Stimulated activated CD8-positive, alpha-beta memory T cell treated with anti-CD3 and anti-CD28 coated beads, Interleukin-4, amount 100 ng/mL, for 4 hours (primary cell): ENCODE measurements at places on chromosomes 13 and 19.

DNA sequence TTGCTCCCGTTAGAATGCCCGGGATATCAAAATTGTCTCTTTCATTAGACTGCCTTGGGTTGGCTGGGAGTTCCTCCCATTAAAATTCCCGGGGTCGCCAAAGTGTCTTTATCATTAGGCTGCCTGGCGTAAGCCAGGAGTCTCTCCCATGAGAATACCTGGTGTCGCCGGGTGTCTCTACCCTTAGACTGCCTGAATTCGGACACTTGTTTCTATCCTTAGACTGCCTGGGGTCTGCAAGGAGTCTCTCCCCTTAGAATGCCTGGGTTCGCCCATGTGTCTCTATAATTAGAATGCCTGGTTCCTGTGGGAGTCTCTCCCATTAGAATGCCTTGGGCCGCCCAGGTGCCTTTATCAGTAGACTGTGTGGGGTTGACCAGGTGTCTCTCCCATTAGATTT lies 1538.2 kb downstream of the UQCRFS1 start:
- DNase-seq = no peak

- DNase-seq = no peak
Observed at GRCh38 chr13:98180092-98180491, 3.0 kb upstream of the RNF113B start.

- DNase-seq = no peak
Observed at GRCh38 chr19:6014551-6015135, 36.7 kb upstream of the RANBP3 start.

DNA sequence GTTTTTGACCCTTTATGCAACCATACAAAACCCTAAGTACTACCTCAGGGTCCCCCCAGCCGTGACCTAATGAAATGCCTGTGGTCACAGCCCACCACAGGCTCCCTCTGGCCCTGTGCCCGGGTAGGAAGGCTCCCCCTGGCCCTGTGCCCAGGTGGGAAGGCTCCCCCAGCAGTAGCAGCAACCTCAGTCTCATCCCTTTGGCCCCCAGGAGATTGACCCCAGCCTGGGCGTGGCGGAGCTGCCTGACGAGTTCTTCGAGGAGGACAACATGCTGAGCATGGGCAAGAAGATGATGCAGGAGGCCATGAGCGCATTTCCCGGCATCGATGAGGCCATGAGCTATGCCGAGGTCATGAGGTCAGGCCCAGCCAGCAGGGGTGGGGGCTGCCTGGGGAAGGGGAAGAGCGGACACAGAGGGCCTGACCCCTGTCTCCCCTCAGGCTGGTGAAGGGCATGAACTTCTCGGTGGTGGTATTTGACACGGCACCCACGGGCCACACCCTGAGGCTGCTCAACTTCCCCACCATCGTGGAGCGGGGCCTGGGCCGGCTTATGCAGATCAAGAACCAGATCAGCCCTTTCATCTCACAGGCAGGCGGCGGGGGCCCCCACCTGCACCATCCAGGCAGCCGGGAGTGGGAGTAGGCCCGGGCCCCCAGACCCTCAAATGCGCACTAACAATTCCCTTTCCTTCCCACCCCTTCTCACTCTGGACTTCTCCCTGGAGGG lies 6.3 kb upstream of the BEST2 start:
- DNase-seq = no peak

DNA sequence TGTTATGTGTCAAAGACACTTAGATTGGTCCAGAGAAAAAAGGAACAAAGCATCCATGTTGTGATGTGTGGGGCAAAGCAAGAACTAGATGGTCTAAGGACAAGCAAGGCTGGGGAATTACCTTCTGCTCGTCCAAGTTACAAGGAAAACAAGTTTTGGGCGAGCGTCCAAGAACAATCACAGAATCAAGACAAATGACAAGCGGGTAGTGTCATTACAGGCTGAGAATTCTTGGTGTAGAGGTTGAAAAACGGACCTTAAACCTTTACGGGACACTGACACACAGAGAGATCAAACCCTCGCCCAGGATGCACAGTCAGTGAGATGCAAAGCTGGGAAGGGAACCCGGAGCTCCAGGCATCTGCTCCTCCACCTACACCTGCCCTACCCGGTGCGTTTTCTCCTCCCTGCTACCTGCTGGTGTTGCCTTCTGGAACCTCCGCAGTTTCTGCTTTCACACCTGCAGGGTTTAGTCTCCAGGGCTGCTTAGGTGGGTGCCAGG lies 515 bp upstream of the ZNF324B start:
- DNase-seq = no peak

- DNase-seq = no peak
Observed at GRCh38 chr13:53781941-53782340, 753.3 kb downstream of the OLFM4 start.

- no peak for DNase-seq
Observed at GRCh38 chr19:47716270-47716937, 3.2 kb downstream of the EHD2 start.

- no peak for DNase-seq
Observed at GRCh38 chr13:78227709-78228108, 309.1 kb upstream of the EDNRB start.

DNA sequence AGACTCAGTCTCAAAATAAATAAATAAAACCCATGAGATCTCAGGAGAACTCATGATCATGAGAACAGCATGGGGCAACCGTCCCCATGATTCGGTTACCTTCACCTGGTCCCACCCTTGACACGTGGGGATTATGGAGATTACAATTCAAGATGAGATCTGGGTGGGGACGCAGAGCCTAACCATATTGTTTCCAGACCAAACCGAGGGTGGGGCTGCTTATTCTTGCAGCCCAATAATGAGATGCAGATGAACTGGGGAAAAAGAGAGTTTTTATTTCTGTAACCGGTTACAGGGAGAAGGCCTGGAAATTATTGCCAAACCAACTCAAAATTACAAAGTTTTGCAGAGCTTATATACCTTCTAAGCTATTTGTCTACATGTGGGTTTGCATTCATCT lies 12.8 kb downstream of the TRAPPC2B start:
- DNase-seq = no peak

- DNase-seq = no peak
Observed at GRCh38 chr13:30121244-30121643, 186.1 kb downstream of the KATNAL1 start.

DNA sequence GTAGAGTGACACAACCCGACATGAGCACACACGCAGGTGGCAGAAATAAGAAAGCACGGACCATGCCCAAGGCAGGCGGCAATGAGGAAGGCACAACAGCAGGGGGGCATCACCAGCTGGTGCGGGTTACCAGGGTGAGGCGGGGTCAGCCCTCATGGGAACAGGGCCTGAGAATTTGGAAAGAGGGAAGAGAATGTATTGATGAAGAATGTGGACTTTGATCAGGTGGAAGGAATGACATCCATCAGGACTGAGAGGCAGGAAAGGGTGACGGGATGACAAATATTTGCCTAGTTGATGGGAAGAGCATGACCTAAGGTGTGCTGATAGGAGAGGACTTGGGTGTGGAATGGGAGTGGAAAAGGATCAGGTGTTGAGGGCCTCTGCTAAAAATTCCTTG lies 177.5 kb downstream of the ABCC4 start:
- DNase-seq = no peak

DNA sequence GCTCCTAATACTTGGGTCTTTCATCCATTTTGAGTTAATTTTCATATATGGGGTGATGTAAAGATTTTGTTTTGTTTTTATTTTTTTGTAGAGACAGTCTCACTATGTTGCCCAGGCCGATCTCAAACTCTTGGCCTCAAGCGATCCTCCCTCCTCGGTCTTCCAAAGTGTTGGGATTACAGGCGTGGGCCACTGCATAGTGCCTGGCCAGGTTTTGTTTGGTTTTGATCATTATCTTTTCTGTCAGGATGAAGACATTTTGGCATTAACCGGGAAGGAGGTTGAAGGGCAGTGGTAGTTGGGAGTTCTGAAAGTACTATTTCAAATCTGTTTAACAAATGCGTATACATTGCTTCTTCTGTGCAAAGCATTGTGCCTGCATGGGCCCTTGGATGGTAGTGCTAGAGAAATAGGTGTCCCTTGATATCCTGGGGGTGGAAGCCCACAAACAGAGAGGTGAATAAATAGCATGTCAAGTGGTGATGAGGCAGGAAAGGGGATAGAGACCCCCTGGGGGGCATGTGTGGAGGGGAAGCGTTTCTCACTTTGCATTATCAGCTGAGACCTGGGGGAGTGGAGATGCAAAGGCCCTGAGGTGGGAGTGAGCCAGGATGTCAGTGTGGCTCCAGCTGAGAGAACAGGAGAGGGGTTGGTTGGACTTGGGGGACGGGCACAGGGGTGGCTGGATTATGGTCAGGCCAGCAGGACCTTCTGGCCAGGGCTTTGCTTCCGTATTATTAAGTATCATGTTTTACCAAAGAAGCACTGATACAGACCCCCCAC lies 41.4 kb downstream of the GATAD2A start:
- DNase-seq = no peak

DNA sequence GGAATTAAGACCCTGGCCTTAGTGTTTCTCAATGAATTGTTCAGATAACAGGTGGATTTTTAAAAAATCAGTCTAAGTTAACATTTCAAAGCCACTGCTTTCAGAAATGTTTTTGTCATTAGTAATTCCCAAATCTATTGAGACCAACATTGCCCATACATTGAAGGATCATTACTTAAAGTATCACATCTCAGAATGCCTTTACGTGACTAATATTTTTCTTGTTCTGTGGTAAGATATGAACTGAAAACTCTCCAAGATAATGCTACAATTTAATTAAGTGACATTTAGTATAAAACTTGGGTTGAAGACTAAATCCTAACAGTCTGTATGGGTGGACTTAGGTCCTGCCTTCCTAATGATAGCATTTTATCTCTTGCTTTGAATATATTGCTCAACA lies 59.4 kb upstream of the POSTN start:
- DNase-seq = no peak

DNA sequence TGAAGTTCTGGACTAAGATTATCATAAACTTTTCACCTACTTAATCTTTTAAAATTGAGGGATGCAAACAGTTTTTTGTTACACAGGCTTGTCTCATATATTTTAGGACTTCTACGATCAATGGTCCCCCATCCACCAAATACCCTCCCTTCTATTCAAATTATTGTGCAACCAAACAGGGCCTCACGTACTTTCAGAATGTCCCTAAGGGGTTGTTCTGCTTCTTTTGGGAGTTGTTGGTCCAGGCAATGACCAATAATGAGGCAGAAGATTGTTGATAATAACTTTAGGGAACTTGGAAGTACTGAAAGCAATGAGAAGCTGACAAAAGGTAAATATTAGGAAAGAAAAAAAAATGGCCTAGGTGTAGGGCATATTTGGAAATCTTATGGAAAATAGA lies 2.9 kb downstream of the DNAJC15 start:
- DNase-seq = no peak

DNA sequence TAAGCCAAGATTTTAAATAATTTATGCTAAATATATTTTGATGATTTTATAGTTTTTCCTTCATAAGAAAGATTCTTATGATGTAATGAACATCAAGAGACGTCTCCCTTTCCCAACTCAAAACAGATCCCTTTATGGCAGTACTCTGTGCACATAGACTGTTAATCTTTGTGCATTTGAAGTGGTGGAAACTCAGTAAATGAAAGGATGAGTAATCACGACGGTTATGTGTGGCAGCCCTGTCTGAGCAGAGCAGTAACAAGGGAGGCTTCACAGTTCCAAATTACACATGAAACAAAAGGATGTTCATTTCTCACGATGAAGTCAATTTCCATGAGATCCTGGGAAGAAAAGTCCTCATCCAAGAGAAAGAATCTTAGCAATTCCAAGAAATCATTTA lies 498.1 kb downstream of the KLF5 start:
- no peak for DNase-seq

- no peak for DNase-seq
Observed at GRCh38 chr13:88068316-88068715, 397.1 kb downstream of the SLITRK5 start.

DNA sequence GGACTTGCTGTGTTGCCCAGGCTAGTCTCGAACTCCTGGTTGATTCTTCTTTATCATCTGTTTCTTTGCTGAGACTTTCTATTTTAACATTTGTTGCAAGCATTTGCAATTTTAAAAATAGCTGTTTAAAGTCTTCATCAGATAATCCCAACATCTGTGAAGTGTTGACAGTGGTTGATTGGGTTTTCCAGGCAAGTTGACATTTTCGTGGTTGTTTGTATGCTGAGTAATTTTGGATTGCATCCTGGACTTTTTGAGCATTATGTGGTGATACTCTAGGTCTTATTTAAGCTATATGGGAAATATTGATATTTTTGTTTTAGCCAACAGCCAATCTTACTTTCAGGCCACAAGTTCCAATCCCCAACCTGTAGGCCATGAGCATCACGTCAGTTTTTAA lies 25.1 kb downstream of the AP1M1 start:
- DNase-seq = no peak

GRCh38 chr13:44280456-44280855 lies 93.2 kb upstream of the SERP2 start:
- no peak for DNase-seq

GRCh38 chr19:1284979-1285736 lies 515 bp upstream of the EFNA2 start:
- DNase-seq = no peak

DNA sequence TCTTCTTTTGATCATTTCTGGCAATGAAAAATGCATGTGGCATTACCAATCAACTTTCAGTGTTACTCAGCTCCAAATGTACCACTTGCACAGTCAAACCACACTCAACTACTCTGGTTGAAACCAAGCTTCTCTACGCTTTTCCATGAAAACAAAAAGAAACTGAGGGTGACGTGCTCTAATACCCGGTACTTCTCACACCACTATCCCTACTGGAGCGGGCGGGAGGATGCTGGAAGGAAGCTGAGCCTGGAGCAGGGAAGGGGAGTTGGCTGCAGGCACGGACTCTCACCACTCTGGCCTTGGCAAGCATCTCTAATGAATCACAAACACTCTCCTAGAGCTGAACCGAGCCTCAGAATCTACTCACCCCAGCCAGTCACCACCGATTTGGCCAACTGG lies 48.2 kb downstream of the STK24 start:
- no peak for DNase-seq

DNA sequence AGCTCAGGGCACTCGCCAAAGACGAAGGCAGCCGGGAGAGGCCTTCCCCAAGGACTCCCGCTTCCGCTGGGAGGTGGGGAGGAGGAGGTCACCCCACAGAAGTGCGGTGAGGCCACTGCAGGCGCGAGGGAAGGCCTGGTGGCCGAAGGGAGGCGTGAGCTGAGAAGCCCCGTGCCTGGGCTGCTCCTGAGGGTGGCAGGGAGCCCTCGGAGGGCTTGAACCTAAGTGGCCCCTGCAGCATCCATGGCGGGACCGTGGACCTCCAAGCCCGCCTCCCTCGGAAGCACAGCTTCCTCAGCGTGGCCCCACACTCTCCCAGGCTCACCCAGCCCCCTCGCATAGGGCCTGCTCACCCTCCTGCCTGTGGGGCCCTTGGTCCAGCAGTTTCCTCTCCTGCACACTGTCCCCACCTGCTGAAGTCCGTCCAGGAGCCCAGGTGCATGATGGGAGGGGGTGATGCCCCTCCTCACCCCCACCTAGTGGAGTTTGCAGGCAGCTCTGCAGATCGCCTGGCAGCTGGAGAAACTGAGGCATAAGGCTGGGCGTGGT lies 25.9 kb downstream of the EFNA2 start:
- DNase-seq = no peak

GRCh38 chr19:916645-917322 lies 349 bp upstream of the KISS1R start:
- DNase-seq = no peak
